ENCODE measurements at places on chromosomes 11 and 22.

- no peak for DNase-seq
Observed at GRCh38 chr11:3905080-3905953, 49.9 kb downstream of the STIM1 start.

DNA sequence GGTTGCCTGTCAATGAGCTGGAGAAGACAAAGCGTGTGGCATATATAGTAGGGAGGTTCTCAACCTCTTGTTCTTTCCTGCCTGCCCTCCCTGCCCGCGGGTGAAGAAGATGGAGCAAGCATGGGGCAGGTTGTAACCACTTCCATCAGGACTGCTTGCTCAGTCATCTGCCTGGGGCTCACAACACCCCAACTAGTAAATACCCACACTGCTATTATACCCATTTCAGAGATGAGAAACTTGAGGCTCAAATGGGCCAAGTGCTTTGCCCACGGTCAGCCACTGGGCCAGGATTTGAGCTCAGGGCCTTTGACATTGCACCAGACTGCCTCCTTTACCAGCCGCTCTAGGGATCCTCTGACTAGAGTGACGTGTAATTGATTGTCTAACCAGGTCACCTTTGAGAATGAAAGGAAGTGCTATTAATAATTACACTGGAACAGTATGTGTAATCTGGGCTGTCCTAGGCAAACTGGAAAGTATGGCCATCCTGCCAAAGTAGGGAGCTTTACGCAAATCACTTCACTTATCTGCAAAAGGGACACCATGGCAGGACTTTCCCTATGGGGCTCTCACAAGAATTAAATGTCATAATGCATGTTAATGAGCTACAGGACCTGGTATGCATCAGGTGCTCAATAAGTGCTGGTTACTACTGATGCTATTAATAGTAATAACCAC, 2.8 kb upstream of the CDC42EP1 start:
- DNase-seq, result no peak

GRCh38 chr11:41400124-41400523, 59.3 kb downstream of the LRRC4C start:
- DNase-seq, result no peak

DNA sequence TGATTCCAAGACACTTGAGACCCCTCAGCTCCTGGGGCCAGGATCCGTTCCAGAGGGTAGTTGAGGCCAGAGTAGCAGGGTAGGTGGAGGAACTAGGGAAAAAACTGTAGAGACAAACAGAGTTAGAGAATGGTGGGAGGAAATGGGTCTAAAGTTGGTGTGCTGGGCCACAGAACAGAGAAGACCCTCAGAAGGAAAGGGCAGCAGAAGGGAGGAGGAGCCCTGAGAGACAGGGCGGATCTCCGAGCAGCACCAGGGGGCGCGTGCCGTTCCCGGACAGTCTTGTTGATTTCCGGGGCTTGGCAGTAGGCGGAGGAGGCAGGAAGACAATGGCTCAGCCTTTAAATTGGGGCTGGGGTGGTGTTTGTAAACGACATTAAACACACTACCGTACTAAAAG, 2.4 kb upstream of the CECR2 start:
- DNase-seq, result no peak

GRCh38 chr22:37455896-37456295, 28.6 kb upstream of the ELFN2 start:
- no peak for DNase-seq

DNA sequence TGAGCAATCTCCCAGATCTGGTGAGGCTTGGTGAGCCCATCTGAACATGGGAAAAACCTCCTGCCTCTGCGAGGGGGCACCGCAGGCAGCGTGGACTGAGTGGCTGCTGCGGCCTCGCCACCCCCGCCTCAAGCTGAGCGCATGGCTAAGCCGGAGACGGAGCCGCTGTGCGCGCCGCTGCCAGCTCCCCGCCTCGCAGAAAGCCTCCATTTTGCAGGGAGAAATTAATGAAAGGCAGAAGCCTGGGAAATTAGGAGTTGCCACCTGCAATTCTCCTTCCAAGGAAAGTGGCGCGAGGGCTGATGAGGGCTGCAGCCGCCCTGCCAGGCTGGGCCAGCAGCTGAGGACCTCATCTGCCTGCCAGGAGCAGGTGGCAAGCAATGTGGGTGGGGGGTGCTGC, 35.6 kb upstream of the TCF20 start:
- no peak for DNase-seq

GRCh38 chr11:81942646-81943045, 791.0 kb downstream of the FAM181B start:
- DNase-seq, result no peak

DNA sequence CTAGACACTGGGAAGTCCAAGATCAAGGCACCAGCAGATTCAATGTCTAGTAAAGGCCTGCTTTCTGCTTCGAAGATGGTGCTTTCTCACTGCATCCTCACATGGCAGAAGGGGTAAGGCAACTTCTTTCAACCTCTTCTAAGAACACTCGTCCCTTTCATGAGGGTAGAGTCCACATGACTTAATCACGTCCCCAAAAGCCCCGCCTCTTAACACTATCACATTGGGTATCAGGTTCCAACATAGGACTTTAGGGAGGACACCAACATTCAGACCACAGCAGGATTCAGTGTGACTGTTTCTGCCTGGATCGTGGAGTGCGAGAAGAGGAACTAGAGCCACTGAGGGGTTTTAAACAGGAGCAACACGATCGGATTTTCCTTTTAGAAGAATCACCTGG, 3.7 kb upstream of the TIRAP start:
- no peak for DNase-seq

GRCh38 chr11:67999704-68000103, 4.2 kb downstream of the UNC93B1 start:
- no peak for DNase-seq

- DNase-seq, result no peak
Observed at GRCh38 chr11:44113018-44113417, 17.5 kb downstream of the EXT2 start.

- no peak for DNase-seq
Observed at GRCh38 chr11:116962108-116962507, 124.7 kb upstream of the APOA1 start.

GRCh38 chr11:126929179-126930061, 71.2 kb downstream of the KIRREL3 start:
- no peak for DNase-seq

- no peak for DNase-seq
Observed at GRCh38 chr22:46436595-46437175, 100.7 kb downstream of the CELSR1 start.

DNA sequence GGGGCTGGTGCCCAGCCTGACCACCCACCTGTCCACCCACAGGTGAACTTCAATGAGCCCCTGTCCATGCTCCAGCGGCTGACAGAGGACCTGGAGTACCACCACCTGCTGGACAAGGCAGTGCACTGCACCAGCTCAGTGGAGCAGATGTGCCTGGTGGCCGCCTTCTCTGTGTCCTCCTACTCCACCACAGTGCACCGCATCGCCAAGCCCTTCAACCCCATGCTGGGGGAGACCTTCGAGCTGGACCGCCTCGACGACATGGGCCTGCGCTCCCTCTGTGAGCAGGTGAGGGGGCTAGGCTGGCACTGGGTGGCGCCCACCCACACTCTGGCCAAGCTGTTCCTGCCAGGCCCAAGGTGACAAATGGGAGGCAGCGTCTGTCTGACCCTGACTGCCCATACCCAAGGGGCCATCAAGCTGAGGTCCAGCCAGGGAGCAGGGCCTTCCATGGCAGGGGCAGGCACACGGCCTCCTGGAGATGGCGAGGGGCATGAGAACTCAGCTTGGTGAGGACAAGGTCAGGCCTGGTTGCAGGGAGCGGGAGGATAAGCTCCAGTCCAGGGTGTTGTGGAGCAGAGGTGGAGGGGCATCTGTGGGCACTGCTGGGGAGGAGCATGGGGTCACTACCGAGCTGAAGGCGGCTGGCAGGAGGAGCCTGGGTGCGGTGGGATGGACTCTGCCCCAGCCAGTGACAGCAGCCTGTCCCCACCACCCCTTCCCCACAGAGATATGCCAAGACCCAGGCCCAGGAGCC, 77.7 kb downstream of the MORC2 start:
- DNase-seq, result no peak

DNA sequence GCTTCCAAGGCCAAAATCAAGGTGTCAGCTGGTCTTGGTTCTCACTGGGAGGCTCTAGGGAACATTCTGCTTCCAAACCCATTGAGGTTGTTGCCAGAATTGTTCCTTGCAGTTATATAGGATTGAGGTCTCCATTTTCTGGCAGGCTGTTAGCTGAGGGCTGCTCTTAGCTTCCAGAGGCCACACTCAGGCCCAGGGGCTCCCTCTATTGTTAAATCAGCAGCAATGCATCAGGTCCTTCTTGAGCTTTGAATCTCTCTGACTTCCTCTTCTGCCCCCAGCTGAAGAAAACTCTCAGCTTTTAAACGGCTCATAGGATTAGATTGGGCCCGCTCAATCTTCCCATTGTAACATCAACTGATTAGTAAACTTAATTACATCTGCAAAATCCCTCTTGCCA, 39.3 kb upstream of the BSX start:
- no peak for DNase-seq

- no peak for DNase-seq
Observed at GRCh38 chr11:11641581-11641980, 19.8 kb upstream of the GALNT18 start.
